Karpas-422 (cell line): ENCODE measurements at places on chromosomes 11 and 22.

DNA sequence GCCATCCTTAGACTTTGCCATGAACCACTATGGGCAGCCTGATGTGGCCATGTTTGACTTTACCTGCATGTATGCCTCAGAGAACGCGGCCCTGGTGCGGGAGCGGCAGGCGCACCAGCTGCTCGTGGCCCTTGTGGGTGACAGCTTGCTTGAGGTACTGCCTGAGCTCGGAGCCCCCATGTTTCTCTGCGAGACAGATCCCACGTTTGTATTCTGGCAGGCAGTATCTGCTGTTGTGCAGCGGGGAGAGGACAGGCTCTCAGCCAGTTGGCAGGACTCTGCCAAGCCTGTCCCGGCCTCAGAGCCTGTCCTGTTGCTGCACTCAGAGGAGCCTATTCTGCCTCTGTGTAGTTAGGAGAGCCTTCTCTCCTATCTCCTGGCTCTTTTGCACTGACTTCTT lies 109.9 kb downstream of the MICAL2 start:
- DNase-seq = no peak

DNA sequence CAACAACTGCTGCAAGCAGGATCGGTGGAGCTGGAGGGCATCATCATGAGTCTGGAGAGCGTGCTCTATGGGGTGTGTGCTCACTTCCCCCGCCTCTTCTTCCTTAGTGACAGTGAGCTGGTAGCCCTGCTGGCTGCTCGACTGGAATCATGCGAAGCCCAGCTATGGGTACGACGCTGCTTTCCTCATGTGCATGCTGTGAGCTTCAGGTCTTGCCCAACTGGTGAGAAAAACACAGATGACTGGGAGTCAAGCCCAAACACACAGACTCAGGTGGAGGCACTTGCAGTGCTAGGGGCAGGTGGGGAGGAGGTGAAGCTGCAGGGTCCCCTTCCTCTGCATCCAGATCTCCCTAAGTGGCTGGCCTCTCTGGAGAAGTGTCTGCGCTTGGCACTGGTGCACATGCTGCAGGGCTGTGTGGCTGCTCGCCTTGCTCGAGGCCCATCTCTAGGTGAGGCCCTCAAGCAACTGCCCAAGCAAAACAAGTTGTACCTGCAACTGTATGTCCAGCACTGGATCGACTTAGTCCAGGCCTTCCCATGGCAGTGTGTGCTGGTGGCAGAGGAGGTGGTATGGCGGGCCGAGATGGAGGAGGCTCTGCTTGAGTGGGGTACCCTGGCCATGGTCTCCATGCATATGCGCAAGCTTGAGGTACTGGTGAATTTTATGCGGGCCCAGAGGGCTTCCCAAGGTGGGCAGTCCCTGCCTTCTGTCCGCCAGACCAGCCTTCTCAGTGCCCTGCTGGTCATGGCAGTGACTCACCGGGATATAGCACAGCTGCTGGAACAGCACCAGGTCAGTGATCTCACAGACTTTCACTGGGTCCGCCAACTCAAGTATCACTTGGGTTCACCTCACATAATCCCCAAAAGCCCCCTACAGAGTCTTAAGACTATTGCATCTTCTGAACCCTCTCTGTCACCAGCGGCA lies 48.1 kb downstream of the DNHD1 start:
- no peak for DNase-seq

GRCh38 chr11:86919557-86920210 lies 35.5 kb downstream of the FZD4 start:
- DNase-seq = peak; percentile 91

GRCh38 chr11:93849201-93849600 lies 1.2 kb downstream of the VSTM5 start:
- no peak for DNase-seq

DNA sequence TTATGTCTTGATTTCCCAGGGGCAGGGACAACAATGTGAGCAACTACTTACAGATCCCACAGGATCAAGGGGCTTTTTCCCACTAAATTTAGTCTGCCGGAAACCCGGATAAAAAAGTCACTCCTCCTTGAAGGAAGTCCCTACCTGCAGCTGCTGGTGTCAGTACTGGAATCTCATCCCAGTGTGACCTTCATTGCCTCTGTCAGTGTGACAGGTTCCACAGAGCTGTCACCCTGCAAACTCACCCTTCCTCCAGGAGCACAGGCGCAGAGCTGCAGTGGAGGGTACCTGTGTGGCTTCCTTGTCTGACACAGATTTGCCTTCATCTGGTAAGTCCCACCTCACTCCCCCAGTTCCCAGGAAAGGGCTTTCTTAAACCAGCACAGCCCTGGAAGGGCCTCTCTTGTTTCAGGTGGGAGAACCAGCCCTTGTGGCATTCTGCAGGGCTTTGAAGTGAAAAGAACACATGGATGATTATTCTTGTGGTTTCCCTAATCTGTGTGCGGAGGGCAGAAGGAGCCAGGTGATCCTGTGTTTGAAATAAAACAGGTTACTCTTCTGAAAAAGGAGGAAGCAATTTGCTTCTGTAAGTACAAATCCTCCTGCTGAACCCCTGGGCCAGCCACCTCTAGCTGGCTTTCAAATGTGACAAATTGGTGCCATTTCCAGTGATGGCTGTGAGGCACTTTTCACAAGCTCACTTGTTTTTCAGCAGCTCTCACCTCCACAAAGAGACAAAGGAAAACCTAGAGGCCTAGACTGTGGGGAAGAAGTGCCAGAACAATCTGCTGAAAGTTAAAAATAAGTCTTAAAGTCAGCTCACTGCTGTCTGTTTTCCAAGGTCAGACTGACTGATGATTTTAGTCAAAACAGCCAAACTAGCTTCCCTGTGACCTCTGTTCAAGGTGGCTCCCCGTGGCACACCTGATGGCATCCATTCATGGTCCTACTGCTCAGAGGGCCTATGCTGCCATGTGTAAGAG lies 9.2 kb upstream of the PRSS23 start:
- DNase-seq = no peak

DNA sequence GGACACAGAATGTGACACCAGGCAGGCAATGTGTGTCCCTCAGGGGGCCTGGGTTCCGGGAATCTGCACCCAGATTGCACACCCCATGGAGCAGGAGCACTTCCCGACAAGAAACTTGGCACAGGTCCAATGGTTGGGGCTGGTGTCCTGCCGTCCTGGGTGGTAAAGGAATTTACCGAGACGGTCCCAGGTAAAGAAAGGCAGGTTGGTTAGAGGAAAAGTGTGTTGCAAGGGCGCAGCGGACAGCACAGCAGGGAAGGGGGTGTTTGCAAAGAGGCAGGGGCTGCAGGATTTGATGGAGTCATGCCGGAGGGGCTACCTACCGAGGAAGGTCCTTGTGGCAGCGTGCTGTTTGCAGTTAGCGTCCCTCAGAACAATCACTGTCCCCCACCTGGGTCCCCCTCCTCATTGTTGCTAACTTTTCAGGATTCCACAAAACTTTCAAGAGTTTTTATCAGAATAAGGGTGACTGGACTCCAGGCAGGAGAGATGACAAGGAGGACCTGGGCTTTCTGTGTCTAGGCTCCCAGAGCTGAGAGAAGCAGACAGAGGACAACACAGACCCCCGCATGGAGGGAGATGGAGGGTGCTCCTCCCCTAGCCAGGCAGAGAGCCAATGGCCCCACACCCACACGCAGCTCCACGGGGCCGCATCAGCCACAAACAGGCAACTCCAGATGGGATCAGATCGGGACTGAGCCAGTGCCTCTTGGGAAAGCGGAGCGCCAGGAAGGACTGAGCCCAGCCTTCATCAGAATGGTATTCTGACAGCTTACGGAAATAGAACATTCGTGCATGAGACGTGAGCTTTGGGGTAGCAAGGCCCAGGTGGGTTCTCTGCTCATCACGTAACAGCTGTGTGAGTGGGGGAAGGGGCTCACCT lies 1423.9 kb downstream of the BRD1 start:
- no peak for DNase-seq

- DNase-seq = no peak
Measured at GRCh38 chr11:33515347-33515746, 185.3 kb downstream of the C11orf91 start.

DNA sequence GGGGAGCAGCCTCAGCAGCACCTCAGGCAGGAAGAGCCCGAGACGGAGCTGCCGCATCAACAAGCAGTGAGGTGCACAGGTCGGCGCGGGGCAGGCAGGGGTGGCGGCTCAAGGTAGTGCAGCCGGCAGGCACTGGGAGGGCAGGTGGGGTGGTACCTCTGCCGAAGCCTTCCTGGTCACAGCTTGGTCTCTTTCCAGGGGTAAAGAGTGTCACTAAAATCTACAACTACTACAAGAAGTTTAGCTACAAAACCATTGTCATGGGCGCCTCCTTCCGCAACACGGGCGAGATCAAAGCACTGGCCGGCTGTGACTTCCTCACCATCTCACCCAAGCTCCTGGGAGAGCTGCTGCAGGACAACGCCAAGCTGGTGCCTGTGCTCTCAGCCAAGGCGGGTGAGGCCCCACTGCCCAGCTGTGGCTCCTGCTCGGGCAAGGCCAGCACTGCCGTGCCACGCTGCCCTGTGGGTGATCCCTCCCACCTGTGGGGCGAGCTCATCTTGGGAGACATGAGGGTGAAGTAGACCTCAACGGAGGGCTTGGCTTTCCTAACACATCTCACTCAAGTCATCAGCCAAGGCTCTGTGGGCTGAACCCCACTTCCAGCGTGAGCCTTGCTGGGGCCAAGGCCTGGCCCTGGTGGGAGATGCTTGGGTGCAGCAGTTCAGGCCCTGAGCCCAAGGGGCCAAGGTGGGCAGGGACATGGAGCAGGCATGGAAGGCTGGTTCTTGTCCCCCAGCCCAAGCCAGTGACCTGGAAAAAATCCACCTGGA lies 13.6 kb downstream of the GATD1 start:
- no peak for DNase-seq

DNA sequence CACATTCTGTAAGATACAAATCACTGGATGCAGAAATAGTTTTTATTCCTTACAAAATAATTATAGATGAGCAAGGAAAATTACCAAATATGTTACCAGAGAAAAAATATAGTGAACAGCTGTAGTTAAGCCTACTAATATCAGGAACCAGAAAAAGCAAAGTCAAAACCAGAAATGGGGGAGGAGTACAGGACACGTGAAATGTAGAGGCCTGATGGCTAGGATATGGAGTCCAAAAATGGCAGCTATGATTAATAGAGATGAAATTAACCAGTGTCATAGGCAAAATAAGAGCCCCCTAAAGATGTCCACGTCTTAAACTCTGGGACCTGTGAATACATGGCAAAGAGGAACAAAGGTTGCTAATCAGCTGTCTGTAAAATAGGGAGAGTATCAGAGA lies 34.1 kb downstream of the MRE11 start:
- DNase-seq = no peak

GRCh38 chr11:107265591-107266121 lies 192.0 kb downstream of the CWF19L2 start:
- DNase-seq = no peak

GRCh38 chr11:74966651-74967050 lies 17.6 kb downstream of the SPCS2 start:
- DNase-seq = no peak

GRCh38 chr11:98365190-98365589 lies 655.6 kb upstream of the CNTN5 start:
- no peak for DNase-seq

GRCh38 chr22:21683401-21683811 lies 17.6 kb downstream of the PPIL2 start:
- no peak for DNase-seq

- peak; percentile 91 for DNase-seq
Measured at GRCh38 chr22:49046546-49047361, 780.9 kb downstream of the BRD1 start.

DNA sequence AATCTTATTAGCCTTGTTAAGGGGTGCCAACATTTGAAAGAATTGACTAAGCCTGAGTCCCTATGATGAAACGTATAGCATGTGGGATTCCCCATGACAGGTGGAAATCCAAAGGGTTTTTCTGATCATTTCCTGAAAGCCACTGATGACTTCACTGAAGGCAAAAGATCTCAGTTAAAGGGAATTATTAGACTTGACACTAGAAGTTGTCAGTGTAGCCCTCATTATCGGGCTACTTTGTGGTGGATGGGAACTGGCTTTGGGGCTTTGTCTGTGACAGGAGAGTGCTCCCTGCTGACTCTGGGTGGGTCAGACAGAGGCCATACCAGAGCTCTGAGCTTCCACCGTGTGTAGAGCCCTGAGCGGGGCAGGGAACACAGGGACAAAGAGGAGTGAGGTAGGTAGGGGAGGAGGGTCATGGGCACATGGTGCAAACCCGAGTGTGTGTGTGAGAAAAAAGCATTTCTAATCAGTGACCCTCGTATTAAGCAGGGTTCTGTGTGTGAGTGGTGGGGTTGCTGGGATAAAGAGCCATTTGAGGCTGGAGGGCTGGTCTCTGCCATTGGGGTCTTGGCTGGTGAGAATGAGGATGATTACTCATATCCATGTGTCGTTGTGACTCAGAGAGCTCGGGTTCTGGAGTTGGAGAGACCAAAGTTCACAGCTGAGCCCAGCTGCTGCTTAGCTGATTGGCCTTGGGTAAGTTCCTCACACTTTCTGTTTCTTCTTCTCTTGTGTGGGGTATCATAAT lies 101.1 kb downstream of the GRIK4 start:
- no peak for DNase-seq

GRCh38 chr22:36520423-36520822 lies 8.5 kb downstream of the EIF3D start:
- no peak for DNase-seq

DNA sequence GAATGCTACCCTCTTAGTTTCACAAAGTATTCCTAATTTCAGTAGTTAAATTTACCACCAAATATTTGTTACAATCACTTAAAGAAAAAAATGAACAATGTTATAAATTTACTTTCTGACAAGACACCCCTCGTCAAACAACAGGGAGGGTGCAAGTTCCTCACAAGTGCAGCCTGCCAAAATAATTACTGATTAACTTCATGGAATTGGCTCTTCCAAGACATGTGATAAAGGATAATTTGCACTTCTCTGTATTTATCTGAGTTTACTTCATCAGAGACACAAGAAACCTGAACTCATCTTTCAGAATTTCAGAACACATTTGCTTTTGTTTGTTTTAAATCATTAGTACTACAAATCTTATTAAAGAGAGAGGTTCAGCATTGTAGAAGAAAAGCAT lies 66.5 kb downstream of the LARGE2 start:
- no peak for DNase-seq

DNA sequence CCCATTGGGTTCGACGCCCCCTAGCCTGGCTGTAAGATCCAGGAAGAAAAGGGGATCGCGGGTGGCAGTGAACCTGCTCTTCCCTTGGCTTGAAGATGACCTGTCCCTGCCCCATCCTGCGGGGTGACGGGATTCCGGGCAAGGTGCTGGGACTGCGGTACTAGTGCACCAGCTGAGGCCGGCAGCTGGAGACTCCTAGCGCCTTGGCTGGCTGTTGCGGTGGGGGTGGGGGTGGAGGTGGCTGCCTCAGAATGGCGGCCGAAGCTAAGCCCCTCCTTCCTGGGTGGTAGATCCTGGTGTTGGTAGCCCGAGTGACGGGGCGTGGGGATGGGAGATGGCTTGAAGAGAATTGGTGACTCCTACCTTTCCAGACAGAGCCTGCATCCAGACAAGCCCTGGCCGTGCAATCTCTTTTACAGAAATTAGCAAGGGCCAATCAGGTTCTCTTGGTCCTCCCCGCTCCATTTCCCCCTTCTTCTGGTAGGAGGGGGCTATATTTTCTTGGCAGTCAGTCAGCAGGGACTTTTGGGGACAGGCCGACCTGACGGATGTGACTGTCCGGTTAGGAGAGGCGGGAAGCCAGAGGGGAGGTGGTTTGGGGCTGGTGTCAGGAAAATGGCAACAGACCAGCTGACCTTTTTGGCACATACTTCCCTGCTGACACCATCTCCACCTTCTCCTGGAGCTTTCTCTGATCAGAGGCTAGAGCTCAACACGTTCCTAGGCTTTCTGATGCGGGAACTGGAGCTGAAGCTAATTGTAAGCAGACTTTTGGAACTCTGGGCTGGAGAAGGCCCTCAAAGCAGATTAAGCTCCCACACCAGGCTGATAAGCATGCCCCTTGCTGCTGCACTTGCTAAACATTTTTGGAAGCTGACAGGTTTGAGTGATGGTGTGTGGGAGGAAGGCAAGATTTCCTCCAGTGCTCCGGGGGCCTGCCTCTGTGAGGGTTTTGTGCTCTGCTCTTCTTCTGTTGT lies 2.0 kb downstream of the NAV2 start:
- no peak for DNase-seq
